T-helper 2 cell (primary cell): ENCODE measurements at places on chromosomes 6 and 20.
A peak's percentile ranks its signal among the peaks of the same experiment; 100 is the strongest.

- no peak for DNase-seq
Observed at GRCh38 chr6:140181876-140182275, 807.4 kb upstream of the CITED2 start.

DNA sequence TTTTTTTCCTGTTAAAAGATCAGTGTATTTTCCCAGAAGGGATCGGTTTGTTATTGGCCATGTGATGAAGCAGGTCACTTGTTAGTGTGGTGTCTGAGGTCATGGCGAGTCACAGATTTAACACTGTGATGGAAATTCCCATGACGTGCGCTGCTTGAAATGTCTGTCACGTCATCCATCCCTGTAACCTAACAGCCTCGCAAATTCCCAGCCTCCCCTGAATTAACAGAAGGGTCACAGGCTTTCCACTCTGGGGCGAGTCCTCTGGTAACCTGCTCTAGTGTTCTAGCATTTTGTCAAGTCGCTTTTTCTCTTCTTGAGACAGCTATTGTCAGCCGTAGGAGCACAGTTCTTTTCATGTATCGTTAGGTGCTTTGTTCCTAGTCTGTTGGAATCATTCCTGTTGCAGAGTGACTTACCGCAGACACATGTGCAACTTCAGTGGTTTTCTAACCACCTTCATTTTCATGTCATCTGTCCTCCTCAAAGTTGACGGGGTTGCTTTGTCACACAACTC lies 137.2 kb downstream of the MAP3K4 start:
- DNase-seq = no peak

DNA sequence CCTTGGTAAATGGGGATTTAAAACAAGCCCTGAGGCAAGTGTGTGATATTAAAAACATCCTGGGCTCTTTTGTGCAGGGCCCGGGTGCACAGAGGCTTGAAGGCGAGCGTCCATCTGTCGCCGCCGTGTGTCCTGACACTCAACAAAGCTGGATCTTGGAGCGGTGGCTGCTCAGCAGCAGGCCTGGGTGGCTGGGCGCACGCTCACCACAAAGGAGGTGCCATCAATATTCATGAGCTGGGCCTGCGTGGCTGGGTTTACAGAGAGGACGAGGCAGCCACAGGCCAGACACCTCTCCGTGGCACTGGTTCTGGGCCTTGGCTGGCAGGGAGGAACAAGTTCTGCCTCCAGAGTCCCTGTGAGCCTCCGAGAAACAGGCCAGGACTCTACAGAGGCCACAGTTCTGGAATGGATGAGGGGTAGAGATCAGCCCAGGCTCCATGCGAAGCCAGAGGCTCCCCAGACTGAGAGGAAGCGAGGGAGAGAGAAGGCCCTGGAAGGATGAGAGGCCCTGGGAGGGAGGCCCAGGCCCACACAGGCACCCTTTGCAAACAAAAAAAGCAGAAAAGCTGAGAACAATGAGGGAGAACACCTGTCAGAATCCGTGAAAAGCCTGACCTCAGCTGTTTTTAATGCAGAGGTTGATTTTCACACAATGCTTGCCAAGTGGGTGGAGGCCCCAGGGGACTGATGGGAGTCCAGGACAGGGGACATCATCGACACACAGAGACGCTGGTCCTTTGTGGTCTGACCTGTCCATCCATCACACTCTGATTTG lies 21.9 kb downstream of the BHLHE23 start:
- DNase-seq = no peak

DNA sequence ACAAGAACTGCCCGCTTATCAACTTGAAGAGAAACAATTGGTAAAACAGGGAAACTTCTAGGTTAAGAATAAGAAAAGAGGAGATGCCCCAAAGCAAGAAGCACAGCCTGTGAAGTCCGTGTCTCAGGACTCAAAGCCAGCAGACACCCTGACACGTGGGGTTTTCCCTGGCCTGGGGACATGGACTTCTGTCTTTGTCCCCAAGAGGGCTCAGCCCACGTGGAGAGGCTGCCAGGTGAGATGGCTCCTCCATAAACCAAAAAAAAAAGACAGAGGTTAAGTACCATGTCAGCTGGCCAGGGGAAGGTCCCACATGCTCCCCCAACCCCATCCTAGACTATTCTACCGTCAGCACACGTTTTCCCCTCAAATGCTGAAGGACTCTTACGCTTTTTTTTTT lies 9.9 kb downstream of the SERPINB6 start:
- no peak for DNase-seq

- DNase-seq = no peak
Observed at GRCh38 chr6:40986364-40986763, 52.7 kb downstream of the UNC5CL start.

- DNase-seq = no peak
Observed at GRCh38 chr6:96065213-96065612, 49.4 kb downstream of the FUT9 start.

- no peak for DNase-seq
Observed at GRCh38 chr6:66496659-66497058, 789.6 kb upstream of the EYS start.

GRCh38 chr6:42029062-42029685 lies 21.1 kb upstream of the TAF8 start:
- DNase-seq = no peak

DNA sequence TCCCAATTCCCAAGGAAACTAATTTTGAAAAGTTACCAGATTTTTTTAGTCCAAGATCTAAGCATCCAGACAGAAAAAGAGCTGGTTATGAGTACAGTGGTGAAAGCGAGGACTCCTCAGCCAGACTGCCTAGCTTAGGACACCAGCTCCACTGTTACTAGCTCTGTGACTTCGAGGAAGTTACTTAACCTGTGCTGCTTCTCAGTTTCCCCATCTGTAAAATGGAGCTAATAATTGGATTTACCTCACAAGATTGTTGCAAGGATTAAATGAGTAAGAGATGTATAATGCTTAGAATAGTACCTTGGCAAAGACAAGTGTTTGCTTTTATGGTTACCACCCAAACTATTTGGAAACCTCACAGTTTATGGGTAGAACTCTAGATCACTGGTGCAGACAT lies 1.1 kb downstream of the NT5DC1 start:
- DNase-seq = no peak

DNA sequence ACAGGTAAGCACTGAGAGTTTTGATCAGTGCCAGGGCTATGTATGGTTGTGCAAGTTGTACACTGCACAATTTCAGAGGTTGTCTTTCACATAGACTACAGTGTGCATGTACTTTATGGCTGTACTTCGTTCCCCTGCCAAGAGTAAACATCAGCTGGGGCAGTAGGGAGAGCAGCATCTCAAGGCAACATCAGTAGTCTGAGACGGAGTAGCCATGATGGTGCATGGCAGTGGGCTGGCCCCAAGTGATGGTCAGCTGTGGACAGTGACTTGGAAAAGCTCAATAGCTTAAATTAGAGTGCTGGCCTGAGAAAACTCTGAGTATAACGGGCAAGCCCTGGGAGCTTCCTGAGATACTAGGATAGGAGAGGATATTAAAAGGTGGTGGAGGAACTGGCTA lies 165.5 kb downstream of the TFAP2B start:
- DNase-seq = no peak

DNA sequence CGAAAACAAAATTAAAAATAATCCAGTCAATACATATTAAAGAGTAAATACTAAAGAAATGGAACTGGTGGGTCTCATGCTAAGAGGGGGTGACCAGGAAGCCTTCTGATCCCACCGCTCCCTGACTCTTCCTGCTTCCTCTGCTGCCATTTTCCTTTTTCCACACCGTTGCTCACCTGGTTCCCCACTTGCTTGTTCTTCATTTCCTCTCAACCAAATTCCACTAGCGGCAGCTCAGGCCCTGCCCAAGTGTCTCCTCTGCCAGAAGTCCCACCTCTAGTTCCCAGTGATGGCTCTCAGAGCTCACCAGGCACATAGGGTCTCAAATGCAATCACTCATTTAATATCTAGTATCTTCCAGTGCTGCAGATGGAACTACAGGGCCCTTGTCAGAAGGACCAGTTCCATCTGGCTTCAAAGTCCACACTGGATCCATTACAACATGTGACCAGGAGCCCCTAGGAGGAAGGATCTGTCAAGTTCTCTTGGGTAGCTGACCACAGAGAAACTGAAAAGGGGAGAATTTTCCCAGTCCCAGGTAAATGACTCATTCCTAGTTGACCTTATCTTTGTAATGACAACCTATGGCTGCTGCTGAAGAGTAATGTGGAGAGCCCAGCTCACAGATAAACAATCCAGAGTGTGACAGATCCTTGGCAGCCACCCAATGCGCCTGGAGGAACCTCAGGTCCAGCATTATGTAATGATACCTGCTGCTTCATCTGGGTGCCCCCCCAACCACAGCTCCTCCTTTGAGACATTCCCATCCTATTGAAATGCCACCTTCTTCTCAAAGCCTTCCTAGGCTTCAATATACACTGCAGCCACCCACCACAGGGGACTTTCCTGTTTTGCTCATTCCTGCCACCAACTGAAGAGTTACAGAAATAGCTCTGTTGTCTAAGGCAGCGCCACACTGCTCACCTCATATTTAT lies 38.2 kb downstream of the ELMO2 start:
- DNase-seq = no peak

- DNase-seq = peak; percentile 90
Observed at GRCh38 chr20:4814696-4815252, 93.1 kb downstream of the PRND start.

- no peak for DNase-seq
Observed at GRCh38 chr6:42375007-42375635, 76.6 kb downstream of the TRERF1 start.

GRCh38 chr6:89602166-89602565 lies 36.4 kb downstream of the LYRM2 start:
- DNase-seq = no peak
